Left lung (tissue), 14 donors: ENCODE measurements at places on chromosomes 16 and 17.

DNA sequence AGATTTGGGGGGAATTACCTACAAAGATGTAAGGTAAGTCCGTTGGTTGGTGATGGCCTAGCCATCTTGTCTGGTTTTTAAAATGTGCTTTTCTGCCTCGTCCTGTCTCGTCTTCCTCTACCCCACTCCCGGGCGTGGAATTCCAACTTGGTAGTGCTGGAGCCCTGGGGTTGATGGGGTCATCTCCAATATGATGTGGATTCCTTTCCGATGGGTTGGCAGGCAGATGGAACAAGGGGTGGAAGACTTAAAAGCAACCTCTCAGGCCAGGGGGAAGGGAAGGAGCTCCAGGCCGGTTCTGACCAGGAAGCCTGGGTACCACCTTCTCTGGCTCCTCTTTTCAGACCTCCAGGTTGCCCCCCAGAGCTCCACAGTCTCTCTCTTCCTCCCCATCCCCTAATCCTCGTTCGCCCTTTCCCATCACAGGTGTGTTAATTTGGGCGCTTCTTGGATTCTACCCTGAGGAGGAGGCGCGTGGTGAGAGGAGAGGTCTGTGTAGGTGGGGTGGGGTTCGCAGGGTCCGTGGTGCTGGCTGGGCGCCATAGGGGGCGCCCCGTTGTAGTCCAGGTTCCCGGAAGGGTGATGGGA is 5.1 kb upstream of the HOXB2 start:
- DNase-seq: no peak

DNA sequence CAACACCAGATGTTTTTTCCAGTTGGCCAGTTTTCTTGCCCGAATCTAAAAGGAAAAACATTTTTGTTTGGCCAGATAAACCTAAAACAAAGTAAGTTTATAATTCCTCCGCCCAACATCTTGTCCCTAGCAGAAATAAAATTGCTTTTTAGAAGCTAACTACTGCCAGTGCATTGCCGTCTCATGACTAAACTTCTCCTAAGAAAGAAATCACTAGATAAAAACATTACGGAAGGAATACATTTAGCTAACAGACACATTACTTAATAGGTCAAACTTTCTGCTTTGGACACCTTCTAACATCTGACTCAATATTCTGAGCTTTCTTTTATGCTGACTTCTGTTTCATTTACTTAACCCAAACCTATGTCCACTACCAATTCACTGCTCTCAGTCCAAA is 36.2 kb downstream of the FBXL20 start:
- DNase-seq: no peak

GRCh38 chr17:79304884-79305283 is 230.3 kb downstream of the ENGASE start:
- DNase-seq: no peak

DNA sequence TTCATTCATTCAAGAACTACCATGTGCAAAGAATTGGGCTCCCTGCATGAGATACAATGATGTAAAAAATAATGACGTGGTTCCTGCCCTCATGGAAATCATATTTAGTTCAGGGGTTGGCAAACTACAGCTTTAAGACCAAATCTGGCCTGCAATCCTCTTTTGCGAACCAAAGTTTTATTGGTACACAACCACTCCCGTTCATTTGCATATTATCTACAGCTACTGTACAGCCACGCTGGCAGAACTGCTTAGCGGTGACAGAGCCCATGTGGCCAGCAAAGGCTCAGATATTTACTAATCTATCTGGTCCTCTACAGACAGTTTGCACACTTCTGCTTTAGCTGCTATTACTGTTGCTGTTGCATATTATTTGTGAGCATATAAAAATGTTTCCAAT is 167.7 kb downstream of the XYLT1 start:
- DNase-seq: no peak

DNA sequence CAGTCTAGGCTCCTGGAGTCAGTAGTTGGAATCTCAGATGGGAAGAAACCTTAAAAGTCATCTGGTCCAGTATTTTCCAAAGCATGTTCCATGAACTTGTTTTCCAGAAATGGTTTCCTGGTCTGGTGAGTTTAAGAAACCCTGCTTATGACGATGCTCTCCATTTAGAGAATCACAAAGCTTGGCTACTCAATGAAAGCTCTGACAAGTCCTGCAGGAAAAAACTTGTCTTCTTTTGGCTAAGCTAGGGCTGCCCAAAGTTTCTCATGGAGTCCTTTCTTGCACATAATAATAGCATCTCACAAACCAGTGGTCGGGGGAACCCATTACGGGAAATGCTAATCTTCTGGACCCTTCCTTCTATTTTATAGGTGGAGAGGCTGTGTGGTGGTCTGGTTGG is 5.5 kb upstream of the NKD1 start:
- no peak for DNase-seq
